ENCODE measurements at places on chromosomes 5 and 9. TPM values are rescaled to one million over a fixed set of nuclear protein-coding genes. Genes with fewer than 3 reads are reported as not detected.

GRCh38 chr5:63101870-63102269 lies 523.3 kb downstream of the LRRC70 start:
- no peak for DNase-seq

DNA sequence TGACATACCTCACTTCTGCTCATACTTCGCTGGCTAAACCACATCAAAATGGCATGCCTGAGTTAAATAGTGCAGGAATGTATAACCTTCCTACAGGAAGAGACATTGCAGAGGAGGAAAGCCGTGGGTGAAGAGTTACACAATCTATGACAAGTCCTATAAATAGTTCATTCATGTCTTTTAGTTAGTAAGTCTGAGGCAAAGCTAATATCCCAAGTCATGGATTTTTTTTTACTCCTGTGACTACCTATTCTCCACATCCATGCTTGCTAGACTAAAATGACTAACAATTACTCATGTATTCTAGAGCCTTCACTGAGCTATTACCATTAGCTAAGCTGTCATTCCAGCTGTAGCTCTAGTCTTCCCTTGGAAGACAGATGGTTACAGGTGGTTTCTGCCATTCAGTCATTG lies 391.3 kb downstream of the NR2F1-AS1 start:
- peak; percentile 100 for DNase-seq

DNA sequence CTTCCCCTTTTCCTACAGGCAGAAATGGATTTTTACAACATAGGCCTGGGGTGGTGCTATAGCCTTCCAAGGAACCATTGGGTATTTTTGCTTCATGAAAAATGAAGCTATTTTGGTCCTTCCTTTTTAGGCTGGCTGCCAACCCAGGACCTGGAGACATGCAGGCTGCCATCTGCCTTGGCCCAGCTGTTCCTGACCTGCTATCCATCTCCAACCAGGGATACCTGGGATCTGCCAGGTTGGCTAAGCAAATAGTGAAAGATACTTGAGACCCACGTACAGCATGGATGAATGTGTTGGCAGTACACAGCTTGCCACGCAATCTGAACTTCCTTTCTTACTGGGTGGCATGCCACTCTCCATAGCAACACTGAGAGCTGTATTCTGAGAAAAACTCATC lies 31.1 kb downstream of the MRPS27 start:
- no peak for DNase-seq

- peak; percentile 3 for DNase-seq
Measured at GRCh38 chr9:70195456-70195855, 63.3 kb upstream of the SMC5 start.

- DNase-seq, result no peak
Measured at GRCh38 chr9:97309260-97309659, 1.8 kb downstream of the CCDC180 start.

DNA sequence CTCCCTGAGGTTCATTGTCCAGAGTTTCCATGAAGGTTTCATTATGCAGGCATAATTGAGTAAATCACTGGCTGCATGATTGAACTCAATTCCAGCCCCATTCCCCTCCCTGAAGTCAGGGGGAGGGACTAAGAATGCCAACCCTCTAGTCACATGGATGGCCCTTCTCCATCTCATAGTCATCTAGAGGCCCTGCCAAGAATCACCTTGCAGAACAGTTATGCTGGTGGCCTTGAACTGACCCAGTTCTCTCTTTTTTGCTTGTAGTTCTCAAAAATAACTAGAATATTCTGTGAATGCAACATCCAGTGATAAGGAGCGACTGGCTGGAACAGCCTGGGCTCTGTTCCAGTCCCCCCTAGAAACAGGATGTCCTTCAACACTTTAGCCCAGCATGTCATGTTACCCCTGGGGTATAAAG lies 31.7 kb downstream of the SLC35A4 start:
- DNase-seq, result no peak

GRCh38 chr5:133811168-133811567 lies 157.3 kb downstream of the C5orf15 start:
- DNase-seq, result no peak

DNA sequence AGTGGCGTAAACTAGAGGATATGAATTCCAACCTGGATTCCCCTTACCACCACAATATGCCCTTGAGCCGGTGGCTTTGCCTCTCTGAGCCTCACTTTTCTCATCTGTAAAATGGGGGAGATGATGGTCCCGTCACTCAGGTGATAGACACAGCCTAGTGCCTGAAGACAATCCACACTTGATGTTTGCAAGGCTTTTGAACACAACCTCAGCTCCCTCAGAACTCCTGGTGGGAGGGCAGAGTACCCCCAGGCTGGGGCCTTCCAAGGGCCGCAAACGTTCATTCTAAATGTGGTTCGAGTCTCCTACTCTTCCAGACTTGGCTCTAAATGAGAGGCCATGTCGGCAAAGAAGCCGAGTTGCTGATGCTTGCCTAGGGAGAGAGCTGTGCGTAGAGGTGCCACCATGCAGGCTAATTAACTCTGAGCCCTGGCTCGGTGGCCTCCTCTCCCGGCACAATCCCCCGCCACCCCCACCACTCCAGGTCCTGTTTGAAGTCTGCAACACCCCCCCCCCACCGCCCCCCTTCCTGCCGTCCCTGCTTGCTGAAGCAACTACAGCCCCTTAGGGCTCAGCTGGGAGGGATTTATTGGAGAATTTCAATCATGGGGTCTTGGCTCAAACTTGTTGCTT lies 97.7 kb upstream of the LMX1B start:
- DNase-seq, result no peak

GRCh38 chr9:130791303-130791894 lies 43.7 kb upstream of the ABL1 start:
- no peak for DNase-seq

TSLP gene
- total RNA-seq, result 0.43 TPM

CAMSAP1 gene
- total RNA-seq, result 34.8 TPM

FBXL7 gene
- 22.4 TPM for total RNA-seq

WDR38 gene
- total RNA-seq, result not detected

FGF10 gene
- total RNA-seq, result not detected

HTR4 gene
- not detected for total RNA-seq
